ENCODE measurements at places on chromosomes 2 and 18.

DNA sequence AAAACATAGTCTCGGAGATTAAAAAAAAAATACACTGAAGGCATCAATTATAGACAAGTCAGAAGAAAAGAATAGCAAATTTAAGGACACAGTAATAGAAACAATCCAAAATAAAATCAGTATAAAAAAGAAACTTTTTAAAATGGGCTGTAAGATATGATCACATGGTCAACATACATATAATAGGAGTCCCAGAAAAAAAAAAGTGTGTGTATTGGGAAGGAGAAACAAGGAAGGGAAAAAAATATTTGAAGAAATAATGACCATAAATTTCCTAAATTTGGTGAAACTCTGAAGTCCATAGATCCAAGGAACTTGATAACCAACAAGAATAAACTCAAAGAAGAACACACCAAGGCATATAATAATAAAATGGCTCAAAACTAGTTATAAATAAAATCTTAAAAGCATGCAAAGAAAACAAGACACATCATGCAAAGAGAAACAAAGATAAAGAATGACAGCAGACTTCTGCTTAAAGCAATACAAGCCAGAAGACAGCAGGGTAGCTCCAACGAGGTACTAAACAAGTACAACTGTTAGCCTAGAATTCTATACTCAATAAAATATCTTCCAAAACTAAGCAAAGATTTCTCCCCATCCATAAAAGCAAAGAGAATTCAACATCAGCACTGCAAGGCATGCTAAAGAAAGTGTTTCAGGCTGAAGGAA is 115.1 kb downstream of the NBAS start:
- no peak for DNase-seq

DNA sequence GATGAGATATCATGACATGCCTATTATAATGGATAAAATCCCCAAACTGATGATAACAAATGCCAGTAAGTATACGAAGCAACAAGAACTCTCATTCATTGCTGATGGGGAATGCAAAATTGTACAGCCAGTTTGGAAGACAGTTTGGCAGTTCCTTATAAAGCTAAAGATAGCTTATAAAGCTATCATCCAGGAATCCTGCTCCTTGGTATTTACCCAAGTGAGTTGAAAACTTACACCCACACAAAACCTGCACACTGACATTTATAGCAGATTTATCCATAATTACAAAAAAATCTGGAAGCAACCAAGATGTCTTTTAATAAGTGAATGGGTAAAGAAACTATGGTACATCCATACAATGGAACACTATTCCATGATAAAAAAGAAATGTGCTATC is 59.5 kb upstream of the FAM124B start:
- no peak for DNase-seq

- no peak for DNase-seq
Observed at GRCh38 chr18:23405636-23406035, 47.5 kb upstream of the RIOK3 start.

DNA sequence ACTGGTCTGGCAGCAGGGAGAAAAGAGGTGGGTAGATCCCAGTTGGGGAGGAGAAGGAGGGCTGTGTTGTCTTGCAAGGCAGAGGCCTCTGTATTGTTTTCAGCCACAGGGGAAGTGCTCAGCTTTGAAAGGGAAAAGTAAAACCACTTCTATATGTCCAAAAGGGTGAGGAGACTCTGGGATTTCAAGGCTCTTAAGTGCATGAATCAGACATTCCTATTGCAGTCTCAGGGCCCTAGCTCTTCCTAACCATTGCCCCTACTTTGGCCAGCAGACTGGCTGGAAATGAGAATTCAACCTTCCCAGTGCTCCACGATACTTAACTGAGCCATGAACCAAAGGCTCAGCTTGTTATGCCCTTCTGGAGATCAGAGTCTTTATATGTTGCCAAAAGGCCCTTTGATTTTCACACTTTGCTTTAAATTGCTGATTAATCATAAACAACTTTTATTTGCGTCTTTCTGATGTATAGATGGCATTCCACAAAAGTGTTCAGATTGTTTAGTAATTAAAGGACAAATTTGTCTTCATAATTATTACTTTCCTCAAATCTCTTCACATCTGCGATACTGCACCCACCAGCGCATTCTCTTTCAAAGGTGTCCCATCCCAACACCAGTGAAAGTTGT is 313.8 kb upstream of the MMADHC start:
- no peak for DNase-seq

GRCh38 chr2:30293303-30293921 is 62.1 kb downstream of the LBH start:
- no peak for DNase-seq

DNA sequence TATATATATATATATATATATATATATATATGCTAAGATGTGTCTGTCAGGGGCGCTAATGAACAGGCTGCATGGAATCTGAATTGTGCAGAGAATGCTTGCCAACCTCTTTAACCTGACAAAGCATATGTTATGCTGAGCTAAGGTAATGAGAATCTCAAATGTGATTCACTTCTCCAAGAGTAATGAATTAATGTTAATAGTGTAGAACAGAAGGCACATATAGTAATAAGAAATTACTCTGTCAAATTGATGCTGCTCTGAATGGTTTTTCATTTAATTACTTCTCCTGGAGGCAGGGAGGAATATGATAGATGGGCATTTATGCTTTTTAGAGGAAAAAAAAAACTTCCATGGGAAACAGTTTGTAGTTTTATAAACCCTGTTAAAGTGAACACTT is 35.4 kb downstream of the COX7A2L start:
- DNase-seq, result no peak

DNA sequence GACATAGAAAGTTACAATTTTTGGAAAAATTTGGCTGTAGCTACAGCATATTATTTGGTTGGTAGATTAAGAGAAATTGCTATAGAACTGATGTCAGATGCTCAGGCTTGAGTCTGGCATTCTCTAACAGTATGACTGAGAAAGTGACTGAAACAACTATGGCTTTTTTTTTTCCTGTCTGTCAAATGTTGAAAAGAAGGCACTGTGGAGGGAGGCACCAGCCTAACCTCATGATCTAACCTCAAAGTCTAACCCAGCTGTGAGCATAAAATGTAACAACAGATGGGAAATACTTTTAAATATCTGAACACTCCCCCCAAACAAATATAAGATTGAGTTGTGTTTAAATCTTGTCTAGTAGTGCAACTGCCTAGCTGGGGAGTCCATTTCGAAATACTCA is 629.1 kb downstream of the LRP1B start:
- no peak for DNase-seq

DNA sequence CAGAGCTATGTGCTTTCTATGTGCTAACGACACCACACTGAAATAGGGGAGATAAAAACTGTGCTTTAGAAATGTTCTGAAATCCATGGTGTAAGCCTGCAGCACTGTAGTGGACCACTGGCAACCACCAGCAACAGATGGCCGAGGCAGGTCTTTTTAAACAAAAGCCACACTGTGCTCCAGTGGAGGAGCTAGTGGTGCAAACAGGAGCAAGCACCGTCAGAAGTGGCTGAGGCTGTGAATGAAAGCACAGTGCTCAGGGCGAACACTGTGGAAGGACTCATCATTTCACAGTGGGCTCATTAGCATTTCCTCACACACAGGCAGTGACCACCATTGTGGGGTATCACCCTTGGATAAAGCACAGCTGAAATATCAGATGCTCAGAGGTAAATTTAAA is 22.9 kb upstream of the MTX2 start:
- no peak for DNase-seq
